ENCODE measurements at places on chromosomes 13 and 19.

- H3K4me1 ChIP-seq: no peaks in the 10 kb centered on the region
- H3K4me3 ChIP-seq: no peak overlapping the region
- H3K27me3 ChIP-seq: peaks cover 5% of the 10 kb centered on the region
Observed at GRCh38 chr13:66835040-66835628, 395.0 kb downstream of the PCDH9 start.

- H3K27ac ChIP-seq: no peak overlapping the region
- no peak for DNase-seq
- H3K27me3 ChIP-seq: no peaks in the 10 kb centered on the region
- no peaks in the 10 kb centered on the region for H3K4me1 ChIP-seq
- no peak overlapping the region for H3K4me3 ChIP-seq
- no peaks in the 10 kb centered on the region for H3K36me3 ChIP-seq
Observed at GRCh38 chr19:39915101-39915847, 19.2 kb downstream of the FCGBP start.

DNA sequence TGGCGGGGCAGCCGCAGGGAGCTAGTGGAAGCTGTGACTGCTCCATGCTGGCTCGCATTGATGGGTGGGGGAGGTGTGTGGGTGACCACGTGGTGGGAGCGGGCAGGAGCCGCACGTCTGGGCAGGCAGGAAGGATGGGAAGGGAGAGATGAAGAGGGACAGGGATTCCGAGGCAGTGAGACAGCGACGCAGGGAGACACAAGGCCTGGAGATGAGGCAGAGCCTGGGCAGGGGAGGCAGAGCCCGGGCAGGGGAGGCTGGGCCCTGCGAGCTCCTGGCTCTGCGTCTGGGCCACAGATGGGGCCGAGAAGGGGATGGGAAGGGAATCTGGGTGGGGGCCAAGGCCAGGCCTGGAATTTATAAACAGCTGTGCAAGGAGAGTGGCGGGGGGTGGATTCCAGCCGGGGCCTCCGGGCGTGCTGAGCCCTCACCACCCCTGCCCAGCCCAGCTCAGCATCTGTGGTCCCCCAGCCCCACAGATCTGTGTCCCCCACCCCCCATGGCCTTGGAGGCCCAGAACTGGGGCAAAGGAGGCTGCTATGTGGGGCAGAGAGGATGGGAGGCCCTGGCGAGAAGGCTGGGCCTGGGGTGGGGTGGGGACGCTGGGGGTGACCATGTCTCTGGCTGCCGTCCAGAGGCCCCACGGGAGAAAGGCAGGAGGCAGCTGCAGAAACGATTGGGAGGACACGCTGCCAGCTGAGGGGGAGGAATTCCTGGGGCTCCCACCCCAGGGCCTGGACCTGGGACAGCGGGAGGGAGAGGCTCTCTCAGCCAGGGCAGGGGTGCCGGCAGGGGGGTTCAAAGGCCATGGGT lies 6.0 kb downstream of the EHD2 start:
- DNase-seq: no peak
- no peaks in the 10 kb centered on the region for H3K27me3 ChIP-seq
- H3K4me3 ChIP-seq: no peak overlapping the region
- H3K27ac ChIP-seq: peak overlapping the region; percentile 66
- H3K36me3 ChIP-seq: peaks cover 3% of the 10 kb centered on the region

GRCh38 chr13:110641055-110642015 lies 26.0 kb downstream of the NAXD start:
- H3K36me3 ChIP-seq: peaks cover 12% of the 10 kb centered on the region
- H3K27me3 ChIP-seq: no peaks in the 10 kb centered on the region
- H3K27ac ChIP-seq: no peak overlapping the region
- no peak for DNase-seq
- peaks cover 57% of the 10 kb centered on the region for H3K4me1 ChIP-seq

DNA sequence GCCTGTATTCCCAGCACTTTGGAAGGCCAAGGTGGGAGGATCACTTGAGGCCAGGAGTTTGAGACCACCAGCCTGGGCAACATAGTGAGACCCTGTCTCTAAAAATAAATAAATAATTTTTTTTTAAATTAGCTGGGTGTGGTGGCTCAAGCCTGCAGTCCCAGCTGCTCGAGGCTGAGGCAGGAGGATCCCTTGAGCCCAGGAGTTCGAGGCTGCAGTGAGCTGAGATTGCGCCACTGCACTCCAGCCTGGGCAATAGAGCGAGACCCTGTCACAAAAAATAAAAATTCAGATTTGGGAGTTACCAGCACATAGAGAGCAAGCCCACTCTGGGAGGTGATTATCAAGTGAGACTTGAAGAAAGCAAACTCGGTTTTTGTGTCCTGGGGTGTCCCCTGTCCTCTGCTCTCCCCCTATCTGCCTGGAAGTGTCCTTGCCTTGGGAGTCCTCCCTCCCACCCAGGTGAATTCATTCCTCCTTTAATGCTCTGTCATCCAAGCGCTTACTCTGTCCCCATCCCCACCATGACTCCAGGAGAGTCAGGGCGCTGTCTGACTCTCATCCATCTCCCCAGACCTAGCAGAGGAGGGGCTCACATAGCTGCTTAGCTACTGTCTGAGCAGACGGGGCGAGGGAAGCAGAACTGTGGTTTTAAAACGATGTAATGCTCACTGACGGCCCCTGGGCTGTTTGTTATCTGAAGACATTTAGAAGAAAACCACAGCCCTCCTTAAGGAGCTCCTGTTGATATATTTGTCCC lies 146.8 kb downstream of the STK24 start:
- no peak overlapping the region for H3K4me3 ChIP-seq
- H3K36me3 ChIP-seq: peaks cover 20% of the 10 kb centered on the region
- no peak for DNase-seq
- H3K27ac ChIP-seq: no peak overlapping the region
- no peaks in the 10 kb centered on the region for H3K4me1 ChIP-seq
- H3K27me3 ChIP-seq: no peaks in the 10 kb centered on the region

GRCh38 chr19:6739883-6740588 lies 556 bp downstream of the TRIP10 start:
- peaks cover 4% of the 10 kb centered on the region for H3K36me3 ChIP-seq
- H3K27ac ChIP-seq: peak overlapping the region; percentile 77
- no peaks in the 10 kb centered on the region for H3K27me3 ChIP-seq

DNA sequence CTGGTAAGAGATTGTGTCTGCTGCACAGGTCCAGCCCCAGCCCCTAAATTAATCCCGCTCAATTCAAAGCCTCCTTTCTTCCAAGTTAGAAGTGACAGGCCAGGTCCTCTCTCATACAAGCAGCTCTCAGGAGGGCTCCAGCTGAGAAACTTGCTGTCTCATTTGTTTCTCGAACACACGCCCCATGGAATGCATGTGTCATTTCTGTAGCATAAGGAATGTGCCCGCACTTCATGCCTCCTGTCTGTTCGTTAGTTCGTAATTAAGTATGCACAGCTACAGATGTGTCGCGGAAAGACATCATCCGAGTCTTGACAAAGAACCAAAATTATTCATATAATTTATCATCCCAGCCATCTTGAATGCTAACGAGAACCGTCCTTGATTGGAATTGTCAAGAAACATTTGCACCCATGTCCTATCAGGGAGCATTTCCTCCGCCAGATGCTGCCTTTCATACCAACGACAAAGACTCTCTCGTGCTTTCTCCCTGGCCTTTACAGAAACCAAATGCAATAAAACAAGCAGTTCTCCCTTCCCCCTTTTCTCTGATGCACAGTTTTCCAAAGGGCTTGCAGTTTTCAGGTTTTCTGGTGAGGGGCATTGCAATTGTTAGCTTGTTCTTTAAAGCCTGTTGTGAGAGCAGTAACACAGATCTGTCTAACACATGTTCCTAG lies 133.5 kb downstream of the UQCRFS1 start:
- no peaks in the 10 kb centered on the region for H3K36me3 ChIP-seq
- H3K27me3 ChIP-seq: no peaks in the 10 kb centered on the region

DNA sequence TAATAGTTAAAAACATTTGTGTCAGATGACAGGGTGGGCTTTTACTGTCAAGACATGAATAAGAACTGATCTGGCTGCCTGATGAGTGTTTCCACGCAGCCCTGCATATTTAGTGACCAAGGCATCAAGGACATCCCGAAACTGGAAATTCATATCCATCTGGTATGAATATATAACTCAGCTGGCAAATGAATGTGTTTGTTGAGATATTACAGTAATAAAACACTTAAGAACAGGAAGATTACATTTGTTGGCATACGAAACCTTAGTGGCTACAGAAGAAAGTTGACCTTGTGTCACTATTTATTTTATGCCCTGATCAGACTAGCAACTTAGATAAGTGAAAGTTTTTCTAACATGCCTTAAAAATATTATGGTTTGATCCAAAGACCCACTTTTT lies 32.8 kb downstream of the RAP2A start:
- H3K4me3 ChIP-seq: no peak overlapping the region
- H3K27me3 ChIP-seq: no peaks in the 10 kb centered on the region
- H3K4me1 ChIP-seq: no peaks in the 10 kb centered on the region
- H3K36me3 ChIP-seq: no peaks in the 10 kb centered on the region
- DNase-seq: no peak

GRCh38 chr13:24502533-24503378 lies 9.8 kb downstream of the PARP4 start:
- no peak for DNase-seq
- no peak overlapping the region for H3K27ac ChIP-seq
- H3K4me1 ChIP-seq: peaks cover 5% of the 10 kb centered on the region
- H3K27me3 ChIP-seq: no peaks in the 10 kb centered on the region
- H3K4me3 ChIP-seq: no peak overlapping the region
- peaks cover 11% of the 10 kb centered on the region for H3K36me3 ChIP-seq

DNA sequence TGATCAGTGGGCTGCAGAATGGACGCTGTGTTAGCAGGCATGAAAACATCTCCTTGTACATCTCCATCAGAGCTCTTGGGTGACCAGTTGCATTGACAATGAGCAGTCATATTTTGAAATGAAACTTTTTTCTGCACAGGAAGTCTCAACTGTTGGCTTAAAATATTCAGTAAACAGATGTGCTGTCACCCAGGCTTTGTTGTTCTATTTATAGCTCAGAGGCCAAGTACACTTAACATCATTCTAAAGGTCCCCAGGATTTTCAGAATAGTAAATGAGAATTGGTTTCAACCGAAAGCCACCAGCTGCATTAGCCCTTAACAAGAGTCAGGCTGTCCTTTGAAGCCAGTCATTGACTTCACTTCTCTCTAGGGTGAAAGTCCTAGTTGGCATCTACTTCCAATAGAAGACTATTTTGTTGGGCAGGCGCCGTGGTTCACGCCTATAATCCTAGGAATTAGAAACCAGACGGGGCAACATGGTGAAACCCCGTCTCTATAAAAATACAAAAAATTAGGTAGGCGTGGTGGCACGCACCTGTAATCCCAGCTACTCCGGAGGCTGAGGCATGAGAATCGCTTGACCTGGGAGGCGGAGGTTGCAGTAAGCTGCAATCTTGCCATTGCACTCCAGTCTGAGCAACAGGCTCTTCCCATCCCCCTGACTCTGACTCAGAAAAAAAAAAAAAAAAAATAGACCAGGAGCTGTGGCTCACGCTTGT lies 7.9 kb upstream of the PDE4A start:
- H3K27me3 ChIP-seq: no peaks in the 10 kb centered on the region
- no peak overlapping the region for H3K4me3 ChIP-seq
- peak overlapping the region; percentile 12 for H3K27ac ChIP-seq
- no peak for DNase-seq

GRCh38 chr19:57105976-57106721 lies 13.6 kb upstream of the USP29 start:
- DNase-seq: no peak
- H3K36me3 ChIP-seq: no peaks in the 10 kb centered on the region
- H3K27ac ChIP-seq: no peak overlapping the region
- peaks cover 4% of the 10 kb centered on the region for H3K27me3 ChIP-seq
- no peaks in the 10 kb centered on the region for H3K4me1 ChIP-seq
- H3K4me3 ChIP-seq: no peak overlapping the region

GRCh38 chr13:94195715-94196114 lies 283.8 kb downstream of the DCT start:
- H3K27ac ChIP-seq: no peak overlapping the region
- no peaks in the 10 kb centered on the region for H3K36me3 ChIP-seq
- no peak overlapping the region for H3K4me3 ChIP-seq
- H3K4me1 ChIP-seq: no peaks in the 10 kb centered on the region
- no peak for DNase-seq

- no peak for DNase-seq
- peaks cover 1% of the 10 kb centered on the region for H3K4me1 ChIP-seq
- no peaks in the 10 kb centered on the region for H3K36me3 ChIP-seq
- peaks cover 3% of the 10 kb centered on the region for H3K27me3 ChIP-seq
- no peak overlapping the region for H3K27ac ChIP-seq
- no peak overlapping the region for H3K4me3 ChIP-seq
Observed at GRCh38 chr13:34347784-34348573, 530.0 kb downstream of the RFC3 start.

- DNase-seq: no peak
- H3K27ac ChIP-seq: no peak overlapping the region
- no peaks in the 10 kb centered on the region for H3K27me3 ChIP-seq
- H3K4me3 ChIP-seq: no peak overlapping the region
- no peaks in the 10 kb centered on the region for H3K36me3 ChIP-seq
- H3K4me1 ChIP-seq: no peaks in the 10 kb centered on the region
Observed at GRCh38 chr19:29467824-29468401, 57.9 kb upstream of the VSTM2B start.

DNA sequence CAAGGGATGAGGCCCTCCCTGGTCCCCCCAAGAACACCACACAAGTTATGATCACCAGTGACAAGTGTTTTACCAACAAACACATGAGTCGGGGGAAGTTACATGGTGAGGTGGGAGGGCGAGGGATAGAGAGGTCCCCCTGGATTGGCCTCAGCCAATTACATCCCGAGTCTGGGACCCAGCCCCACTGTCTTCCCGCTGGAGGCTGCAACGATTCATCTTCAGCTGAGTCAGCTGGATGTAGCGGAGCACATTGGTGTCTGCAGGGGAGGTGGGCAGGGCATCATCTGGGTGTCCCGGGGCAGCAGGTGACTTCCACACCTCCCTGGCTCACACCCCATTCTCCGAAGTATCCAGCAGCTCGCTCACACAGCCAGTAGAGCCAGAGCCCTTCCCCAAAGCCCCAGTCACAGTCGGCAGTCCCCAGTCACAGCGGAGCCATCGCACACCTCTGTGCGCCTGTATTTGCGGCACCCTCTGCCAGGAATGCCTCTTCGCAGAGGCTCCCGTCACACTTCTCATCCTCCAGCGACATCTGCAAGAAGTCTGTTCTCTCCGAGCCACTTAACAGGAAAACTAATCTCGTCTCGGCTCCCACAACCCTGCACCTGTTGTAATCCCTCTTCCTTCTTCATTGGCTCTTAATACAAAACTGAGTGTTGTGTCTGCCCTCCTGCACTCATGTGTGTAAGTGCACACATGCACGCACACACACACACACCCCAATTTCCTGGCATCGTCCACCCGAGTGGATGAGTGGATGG lies 2.0 kb downstream of the TTC9B start:
- no peak overlapping the region for H3K4me3 ChIP-seq
- no peaks in the 10 kb centered on the region for H3K36me3 ChIP-seq
- DNase-seq: no peak
- no peaks in the 10 kb centered on the region for H3K4me1 ChIP-seq
- H3K27me3 ChIP-seq: peaks cover 6% of the 10 kb centered on the region
- H3K27ac ChIP-seq: no peak overlapping the region
